Left cardiac atrium (tissue), 4 donors: ENCODE measurements at places on chromosomes 2 and 18.
A peak's percentile ranks its signal among the peaks of the same experiment; 100 is the strongest.

DNA sequence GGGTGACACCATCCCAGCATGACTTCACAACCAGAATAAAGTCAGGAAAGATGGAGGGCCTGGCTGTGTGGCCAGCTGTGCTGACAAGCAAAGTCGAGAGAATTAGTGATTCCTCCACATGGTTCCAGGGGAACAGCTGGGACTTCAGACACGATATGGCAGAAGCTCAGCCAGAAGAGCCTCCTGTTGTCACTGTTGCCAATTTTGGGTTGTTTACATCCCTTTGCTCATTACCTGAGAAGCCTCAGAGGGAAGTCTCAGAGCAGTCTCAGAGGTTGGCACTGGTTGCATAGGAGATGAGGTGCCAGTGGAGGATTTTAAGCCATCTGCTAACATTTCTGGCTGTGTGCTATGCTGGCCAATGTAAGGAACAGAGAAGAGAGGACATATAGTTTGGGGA, 16.0 kb downstream of the LINC00305 start:
- no peak for DNase-seq

DNA sequence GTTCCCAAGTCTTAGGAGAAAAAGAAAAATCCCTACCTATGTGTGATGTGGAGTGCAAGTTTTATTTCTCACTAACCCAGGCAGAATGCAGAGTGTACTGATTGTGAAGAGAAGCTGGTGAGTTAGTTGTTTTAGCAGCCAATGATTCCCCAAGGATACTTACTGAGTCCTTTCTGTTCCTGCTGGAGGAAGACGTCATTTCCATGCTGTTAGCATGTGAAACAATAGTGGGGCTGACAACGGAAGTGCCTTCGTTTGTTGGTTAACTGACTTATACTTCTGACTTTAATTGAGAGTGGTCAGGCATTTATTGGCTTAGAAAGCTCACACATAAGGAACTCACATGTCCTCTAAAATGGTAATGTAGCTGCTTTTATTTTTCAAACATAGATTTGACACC, 180.6 kb downstream of the MC4R start:
- DNase-seq = no peak

- DNase-seq = no peak
Observed at GRCh38 chr2:37711831-37712230, 40.4 kb upstream of the CDC42EP3 start.

DNA sequence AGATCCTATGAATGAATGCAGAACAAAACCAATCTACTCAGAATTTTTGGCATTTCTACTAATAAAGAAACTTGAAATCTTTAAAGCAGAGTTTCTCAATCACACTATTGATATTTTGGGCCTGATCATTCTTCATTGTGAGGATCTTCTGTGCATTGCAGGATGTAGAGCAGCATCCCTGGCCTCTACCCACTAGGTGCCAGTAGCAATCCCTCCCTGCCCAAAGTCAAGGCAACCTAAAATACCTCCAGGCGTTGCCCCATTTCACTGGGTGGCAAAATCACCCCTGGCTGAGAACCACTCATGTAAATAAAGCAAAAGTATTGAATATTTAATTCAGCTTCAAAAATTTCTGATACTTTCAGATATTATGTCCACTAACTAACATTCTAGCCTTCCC, 213.0 kb downstream of the SP3 start:
- DNase-seq = no peak

DNA sequence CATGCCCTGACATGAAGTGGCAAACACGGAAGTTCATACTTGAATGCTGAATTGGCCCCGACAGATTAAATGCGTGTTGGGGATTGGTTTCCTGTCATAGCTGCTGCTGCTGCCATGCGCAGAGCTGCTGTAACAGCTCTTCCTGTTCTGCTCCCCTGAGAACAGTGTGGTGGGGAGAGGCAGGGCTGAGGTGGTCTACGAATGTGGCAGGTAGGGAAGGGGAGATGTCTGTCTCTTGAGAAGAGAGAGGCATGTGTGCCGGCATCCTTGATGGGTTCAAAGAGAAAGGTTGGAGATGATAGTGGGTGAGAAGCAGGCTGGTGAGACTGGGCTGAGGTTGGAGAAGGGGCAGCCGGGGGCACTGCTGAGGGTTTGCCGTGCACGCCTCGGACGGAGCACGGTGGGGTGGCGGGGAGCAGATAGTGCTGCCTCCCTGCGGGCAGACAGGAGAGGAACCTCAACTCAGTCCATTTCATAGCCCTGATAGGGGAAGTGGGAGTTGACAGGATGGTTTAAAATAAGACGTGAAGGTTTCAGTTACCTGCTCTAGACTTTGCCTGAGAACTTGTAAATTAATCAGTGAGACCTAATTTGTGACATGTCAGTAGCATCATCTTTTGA, 46.1 kb downstream of the TMEM185B start:
- peak; percentile 41 for DNase-seq

- no peak for DNase-seq
Observed at GRCh38 chr2:102074152-102074783, 68.3 kb upstream of the IL1R1 start.

DNA sequence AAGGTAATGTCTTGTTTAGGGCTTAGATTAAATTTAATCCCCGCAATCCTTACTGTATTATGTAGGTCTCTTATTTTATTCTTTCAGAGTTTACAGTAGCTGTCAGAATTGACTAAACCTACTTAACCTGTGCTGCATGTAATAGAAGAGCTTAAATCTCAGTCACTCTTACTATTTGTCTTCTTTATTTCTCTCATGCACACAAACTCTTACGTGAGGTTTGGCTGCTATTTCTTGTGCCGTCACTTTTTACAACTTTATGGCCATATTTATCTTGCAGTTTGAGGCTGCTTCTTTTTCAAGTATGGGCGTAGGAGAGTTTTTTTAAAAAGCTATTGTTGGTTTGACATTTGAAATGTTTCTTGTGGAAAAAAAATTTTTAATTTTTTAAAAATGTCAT, 12.0 kb downstream of the DNAJC10 start:
- no peak for DNase-seq

DNA sequence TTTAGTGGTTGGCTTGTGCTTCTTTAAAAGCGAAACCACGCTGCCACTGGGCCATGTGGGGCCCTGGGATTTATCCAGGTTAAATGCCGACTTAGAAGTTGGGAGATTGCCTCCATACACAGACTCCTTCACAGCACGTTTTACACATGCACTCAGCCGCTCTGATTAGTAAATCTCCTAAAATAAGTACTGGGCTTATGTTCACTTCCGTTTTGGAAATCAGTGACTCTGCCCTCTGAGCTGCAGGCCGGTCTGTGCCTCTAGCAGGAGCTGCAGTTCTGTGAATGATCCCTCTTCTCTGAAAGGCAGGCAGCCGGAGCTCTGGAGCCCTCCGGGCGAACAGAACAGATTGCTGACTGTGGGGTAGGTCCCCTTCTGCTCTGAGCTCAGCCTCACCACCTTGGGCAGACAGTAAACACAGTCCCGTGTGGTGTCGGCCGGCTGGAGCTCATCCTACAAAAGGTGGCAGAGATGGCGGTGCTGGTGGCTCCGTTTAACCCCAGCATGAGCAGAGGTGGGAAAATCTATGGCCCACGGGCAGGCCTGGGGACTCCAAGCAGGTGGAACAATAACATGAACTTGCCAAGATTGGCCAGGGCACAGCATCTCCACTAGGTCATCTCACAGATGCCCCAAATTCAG, 9.8 kb upstream of the RAB17 start:
- DNase-seq = peak; percentile 68
